Esophagus muscularis mucosa (tissue), 4 donors: ENCODE measurements at places on chromosomes 7 and 10. TPM values are rescaled to one million over a fixed set of nuclear protein-coding genes. Genes with fewer than 3 reads are reported as not detected.

- no peak for DNase-seq
Measured at GRCh38 chr7:50358041-50358705, 53.7 kb downstream of the IKZF1 start.

DNA sequence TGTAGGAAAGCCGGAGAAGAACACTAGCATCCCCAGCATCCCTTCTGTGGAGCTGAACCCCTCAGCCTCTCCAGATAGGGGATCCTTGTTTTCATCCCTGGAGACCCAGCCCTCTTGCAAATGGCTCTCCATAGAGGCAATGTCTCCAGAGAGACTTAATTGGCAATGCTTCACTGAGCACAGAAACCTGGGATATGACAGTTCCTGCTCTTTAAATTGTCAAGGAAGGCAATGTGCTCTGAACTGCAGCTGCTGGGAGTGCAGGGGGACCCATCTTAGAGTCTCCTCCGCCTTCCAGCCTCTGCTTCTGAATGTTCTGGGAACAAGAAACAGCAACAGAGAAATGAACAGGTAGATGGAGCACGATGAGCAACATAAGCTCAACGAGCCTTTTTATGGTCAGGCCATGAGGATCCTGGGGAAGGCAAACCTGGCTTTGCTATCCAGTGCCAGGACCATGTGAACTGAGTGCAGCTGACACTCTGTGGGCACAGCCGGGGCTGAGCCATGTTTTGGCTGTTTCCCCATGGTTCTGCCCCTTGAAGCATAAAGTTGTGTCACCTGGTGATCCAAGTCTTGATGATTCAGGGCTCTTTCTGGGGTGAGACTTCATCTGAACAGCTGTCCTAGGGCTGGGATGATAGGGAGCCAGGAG is 481.0 kb downstream of the PLXNA4 start:
- DNase-seq, result no peak

DNA sequence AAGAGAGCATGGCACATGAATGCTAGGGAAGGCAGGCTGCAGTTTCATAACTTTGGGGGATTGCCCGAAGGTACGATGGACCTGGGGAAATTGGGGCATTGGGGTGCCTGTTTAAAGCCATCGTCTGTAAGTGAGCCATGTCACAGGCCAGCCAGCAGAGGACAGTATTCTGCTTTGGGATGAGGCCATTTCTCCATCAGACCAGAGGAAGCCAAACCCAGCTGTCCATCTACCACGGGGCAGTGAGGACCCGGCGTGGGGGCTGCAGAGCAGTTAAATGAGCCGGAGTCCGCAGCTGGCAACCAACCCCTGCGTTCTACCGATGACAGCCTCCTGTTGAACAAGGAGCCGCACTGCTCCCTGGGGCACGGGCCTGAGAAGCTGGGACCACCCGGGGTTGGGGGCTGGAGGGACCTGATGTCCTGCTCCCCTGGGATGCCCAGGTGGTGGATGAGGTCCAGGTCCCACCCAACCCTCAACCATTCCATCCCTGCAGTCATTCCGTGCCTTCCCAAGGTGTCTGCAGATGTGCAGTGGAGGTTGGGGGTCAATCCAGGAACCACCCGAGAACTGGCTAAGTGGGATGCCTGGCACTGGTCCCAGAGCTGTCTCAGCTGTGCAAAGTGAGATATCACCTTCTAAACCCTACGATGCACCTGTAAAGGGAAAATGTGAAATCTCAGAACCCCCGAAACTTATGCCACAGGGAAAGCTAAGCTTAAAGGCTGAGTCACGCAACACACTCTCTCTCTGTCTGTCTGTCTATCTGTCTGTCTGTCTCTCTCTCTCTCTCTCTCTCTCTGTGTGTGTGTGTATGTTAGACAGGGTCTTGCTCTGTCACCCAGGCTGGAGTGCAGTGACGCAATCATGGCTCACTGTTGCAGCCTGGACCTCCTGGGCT is 12.1 kb upstream of the RHBDD2 start:
- no peak for DNase-seq

DNA sequence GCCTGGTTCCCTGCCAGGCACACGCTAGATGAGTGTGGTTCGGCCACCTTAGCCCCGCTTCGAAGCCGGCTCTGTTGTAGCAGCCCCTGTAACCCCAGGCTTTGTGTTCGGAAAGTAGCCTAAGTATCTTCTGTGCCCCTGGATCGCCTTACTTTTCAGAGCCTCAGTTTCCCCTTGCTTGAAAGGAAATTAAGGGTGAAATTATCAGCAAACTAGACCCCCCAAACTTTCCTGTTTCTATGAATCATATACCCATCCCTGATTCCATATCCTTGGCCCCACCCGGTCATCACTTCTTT is 312 bp downstream of the PDCD11 start:
- no peak for DNase-seq

GRCh38 chr10:11322698-11323097 is 288.8 kb downstream of the USP6NL start:
- DNase-seq, result no peak

DNA sequence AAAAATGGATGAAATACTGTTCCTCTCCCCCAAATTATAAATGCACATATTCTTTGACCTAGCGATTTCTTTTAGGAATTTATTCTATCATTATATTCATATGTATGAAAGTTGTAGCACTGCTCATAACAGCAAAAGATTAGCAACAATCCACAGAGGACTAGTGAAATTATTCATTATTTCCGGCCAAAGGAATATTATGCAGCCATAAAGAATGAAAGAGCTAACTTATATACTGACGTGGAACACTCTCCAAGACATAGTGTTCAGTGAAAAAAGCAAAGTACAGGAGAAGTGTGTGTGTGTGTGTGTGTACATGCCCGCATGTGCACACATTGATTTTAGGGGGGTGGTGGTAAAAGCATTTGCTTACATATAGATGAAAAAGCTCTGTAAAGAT is 23.3 kb downstream of the MMS19 start:
- no peak for DNase-seq

DNA sequence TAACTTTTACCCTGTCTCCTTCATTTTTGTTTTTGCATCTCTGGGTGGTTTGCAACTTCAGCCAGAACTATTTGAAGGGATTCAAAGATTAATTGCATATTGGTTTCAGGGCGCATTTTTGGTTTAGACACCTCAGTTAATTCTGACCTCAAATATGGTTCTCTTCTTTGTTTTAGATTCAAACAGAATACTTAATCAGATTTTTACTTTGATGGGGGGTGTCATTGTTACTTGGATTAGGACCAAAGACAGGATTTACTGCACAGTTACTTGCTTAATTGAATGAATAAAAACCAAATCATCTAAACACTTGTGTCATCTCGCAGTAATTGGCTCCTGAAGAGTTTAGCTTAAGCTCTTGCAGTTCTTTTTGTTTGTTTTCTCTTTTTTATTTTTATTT is 100.9 kb downstream of the PHTF2 start:
- no peak for DNase-seq

ADAM8 gene
- 2.5 TPM for total RNA-seq

PLCE1 gene
- total RNA-seq, result 17.9 TPM

TMEM184A gene
- not detected for total RNA-seq

WNT8B gene
- total RNA-seq, result not detected

LDB3 gene
- 42.3 TPM for total RNA-seq

PTPN20 gene
- 3.0 TPM for total RNA-seq
